ENCODE measurements at places on chromosomes 6 and 20.

GRCh38 chr6:4018171-4018923, 60.6 kb downstream of the FAM217A start:
- DNase-seq = peak; percentile 99

DNA sequence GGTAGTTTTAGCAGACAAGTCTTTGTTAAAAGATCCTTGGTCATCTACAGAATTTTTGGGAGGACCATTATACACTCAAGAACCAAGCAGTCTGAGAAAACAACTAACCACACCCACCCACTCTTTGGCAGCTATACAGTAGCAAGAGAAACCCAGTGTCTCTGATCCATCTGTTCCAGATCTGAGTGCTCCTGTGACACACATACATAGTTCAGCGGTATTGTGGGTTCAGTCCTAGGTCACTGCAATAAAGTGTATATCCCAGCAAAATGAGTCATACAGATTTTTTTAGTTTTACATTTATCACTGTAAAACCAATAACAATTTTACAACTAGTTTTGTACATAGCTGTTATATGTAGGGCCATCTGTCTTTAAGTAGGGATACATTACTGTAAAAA, 47.4 kb upstream of the PAK5 start:
- DNase-seq = no peak

DNA sequence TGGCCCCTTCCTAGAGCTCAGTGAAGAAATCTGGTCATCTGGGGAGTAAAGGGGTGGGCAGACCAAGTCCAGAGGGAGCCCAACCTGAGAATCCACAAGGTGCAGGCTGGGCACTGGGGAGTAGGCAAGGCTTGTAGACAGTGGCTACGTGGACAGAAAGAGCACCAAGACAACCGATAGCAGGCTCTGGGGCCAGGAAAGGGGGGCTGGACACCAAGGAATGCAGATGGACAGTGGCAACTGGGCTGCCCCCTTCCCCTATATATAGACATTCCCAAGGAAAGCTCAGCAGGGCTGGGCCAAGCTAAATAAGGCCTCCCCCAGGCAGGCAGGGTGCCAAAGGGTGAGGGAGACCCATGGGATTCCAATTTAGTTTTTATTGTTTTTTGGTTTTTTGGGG, 1.5 kb upstream of the TNNC2 start:
- DNase-seq = no peak

- peak; percentile 35 for DNase-seq
Measured at GRCh38 chr6:121573481-121573880, 138.0 kb downstream of the GJA1 start.

DNA sequence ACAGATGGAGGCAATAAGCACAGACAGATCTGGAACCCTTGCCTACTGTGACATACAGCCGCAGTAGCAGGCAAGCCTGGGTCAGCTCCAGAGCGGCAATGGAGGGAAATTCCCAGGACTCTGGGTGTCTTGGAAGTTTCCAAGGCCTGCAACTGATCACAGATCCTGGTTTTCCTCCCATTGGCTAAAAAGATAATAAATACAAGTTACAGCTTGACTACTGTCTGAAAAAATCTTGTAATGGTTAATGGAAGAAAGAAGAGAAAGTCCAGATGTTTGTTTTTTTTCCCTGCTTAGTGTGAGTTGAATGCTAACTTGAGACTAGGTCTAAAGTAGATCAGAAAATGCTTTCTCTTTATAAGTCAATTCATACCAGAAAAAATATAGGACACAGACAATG, 307.6 kb downstream of the ALDH8A1 start:
- DNase-seq = no peak

DNA sequence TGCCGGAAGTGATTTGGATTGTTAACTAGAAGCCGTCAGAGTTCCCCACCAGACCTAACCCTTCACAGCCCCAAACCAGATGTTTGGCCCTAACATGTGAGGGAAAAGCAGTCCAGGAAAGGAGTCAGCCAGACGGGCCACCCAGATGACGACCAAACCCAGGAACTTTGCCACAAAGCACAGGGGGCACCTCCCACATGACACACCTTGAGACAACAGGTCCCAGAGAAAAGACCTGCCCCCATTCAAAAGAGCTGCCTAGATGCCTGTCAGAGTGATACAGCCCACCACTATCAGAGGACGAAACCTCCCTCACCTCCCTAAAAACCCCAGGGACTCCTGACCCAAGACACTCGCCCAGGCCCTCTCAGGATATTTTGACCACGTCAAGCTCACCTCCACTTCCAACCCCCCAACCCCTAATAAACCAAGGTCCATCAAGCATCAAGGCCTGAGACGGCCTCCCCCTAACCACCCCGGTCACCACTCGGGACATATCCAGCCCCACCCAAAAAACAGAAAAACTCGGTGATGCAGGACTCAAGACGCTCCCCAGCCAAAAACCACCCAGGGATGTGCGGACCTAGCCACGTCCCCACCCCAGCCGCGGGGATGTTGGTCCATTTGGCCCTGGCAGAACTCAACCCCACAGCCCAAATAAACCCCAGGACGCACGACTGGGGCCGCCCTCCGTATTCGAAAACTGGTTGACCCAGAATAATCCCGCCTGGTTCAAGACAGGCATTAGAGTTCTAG, 662 bp downstream of the ZNF343 start:
- peak; percentile 13 for DNase-seq

- DNase-seq = no peak
Measured at GRCh38 chr20:5767493-5768098, 17.4 kb downstream of the SHLD1 start.
